ENCODE measurements at places on chromosomes 1 and 21.
A peak's percentile ranks its signal among the peaks of the same experiment; 100 is the strongest.

DNA sequence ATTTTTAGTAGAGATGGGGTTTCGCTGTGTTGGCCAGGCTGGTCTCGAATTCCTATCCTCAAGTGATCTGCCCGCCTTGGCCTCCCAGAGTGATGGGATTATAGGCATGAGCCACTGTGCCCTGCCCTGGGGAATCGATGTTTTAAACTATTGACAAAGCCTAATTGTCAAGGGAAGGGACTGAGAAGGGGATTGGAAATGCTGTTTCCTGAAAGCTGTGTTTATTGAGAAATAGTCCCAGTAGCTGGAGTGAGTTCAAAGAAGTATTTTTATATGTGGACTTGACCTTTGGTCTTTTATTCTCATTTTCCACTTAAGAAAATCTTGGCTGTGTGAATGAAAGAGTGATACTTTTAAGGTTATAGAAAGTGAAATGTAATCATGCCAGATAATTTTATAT is 47.5 kb downstream of the KIF1B start:
- no peak for DNase-seq

- DNase-seq: peak; percentile 21
Observed at GRCh38 chr1:17892851-17893250, 137.7 kb downstream of the ACTL8 start.

DNA sequence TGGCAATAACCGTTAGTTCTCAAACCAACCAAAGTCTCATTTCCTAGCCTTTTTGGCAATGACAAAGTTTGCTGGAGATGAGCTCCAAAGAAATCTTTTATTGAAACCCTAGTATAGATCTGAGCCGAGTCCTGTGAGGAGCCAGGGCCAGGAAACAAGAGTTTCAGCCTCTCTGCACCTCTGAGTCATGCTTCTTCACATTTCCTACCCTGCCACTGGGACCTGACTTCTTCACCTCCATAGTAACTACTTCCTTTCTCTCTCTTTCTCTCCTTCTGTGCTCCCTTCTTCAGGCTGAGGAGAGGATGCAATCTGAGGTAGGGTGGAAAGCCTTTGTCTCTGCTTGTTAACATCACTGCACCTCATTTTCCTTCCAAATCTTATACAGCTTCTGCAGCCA is 38.7 kb upstream of the IPO9 start:
- DNase-seq: no peak

DNA sequence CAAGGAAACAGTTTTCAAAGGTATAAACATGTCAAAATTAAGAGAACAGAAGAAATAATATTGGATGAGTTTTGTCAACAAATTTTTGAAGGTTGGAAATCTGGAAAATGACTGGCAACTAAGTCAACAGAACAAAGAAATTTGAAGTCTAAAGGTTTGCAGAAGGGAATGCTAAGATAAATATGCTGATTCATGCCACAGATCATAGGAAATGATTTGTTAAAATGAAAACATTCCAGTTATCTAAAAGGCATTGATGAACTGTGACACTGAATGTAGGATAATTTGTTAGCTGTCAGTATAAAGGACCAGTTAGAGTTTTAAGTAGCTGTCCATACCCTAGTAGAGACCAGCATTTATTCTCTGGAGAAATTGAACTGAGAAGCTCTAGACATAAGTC is 157.9 kb upstream of the CHRM3 start:
- DNase-seq: no peak

- DNase-seq: no peak
Observed at GRCh38 chr1:12152113-12152891, 14.5 kb upstream of the TNFRSF1B start.

DNA sequence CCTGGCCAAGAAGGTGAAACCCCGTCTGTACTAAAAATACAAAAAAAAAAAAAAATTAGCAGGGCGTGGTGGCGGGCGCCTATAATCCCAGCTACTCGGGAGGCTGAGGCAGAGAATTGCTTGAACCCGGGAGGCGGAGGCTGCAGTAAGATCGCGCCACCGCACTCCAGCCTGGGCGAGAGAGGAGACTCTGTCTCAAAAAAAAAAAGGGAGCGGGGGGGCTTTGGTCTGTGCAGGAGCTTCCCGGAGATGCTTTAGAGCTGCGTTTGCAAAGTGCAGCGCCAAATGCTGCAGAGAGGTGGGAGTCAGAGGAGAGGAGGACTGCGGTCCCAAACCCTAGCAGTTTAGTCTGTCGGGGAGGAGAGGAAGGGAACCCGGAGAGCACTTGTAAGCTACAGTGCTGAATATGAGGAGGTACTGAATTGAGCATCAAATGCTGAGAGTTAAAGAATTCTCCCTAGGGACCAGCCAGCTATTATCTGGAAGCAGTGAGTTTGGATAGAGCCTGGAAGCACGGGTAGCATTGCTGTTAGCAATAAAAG is 569 bp downstream of the FALEC start:
- DNase-seq: no peak

- DNase-seq: peak; percentile 22
Observed at GRCh38 chr1:205582046-205582445, 49.8 kb downstream of the ELK4 start.

DNA sequence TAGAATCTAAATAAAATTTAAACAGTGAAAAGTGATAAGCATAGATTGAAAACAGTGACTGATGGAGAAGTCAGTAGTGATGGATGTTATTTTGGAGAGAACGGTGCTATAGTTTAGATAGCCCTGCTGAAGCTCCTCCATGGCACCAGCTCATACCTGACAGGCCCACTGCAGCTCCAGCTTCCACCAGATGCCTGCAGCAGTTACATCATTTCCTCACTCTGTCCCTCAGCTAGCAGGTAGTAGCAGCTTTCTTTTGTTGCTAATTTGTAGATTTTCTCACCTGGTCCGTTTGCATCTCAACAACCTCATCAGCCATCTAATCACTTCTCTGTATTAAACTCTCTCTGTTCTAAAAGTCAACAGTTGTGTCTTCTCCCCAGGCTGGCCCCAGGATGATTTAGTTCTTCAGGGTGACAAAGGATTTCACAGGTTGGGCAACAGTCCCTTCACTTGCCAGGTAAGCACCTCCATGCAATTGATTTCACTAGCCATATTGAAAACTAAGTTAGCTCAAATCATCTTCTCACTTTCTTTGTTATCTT is 128.3 kb downstream of the LMX1A start:
- no peak for DNase-seq

- DNase-seq: no peak
Observed at GRCh38 chr1:9068981-9069325, 482 bp downstream of the SLC2A5 start.

DNA sequence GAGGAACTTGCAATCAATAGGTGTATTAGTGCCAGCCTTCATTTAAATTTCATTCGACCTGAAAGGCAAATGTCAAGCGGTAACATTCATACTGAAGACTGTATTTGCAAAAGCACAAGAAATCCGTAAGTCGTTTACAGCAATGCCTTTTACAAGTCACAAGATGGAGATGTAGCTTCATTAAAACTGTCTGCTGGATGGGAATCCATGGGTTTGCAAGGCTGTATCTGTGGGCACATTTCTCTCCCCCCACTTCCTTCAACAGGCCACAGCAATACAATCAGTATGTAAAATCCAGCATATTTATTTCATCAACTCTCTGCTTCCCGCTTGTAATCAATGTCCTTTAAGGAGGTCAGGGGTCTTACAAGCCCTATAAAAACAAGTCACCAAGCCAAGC is 147.1 kb downstream of the SLC45A1 start:
- DNase-seq: no peak

DNA sequence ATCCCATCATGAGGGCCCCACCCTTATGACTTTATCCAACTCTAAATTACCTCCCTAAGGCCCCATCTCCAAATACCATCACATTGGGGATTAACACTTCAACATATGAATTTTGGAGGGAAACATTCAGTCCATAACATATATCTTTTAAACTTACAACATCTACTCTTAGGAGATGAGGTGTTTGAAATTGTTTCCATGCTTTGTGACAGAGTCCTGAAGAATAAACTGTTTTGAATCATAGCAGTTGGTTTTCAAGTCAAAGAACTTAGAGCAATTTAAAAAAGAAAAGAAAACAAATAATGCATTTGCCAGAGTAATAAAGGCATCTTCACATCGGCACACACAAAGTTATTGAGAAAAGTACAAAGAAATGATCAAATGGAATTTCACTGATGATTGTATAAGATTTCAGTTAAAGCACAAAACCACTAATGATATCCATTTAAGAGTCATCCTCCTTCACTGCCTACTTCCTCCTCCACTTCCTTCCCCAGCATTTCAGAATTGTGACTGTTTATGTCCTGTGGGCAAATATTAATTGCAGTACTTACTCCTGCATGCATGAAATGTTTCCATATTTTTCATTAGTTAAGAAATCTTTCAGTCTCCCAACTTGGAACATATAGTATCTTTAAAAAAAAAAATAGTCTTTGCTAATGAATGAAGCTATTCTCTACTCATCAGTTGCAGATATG is 202.0 kb downstream of the LRRC40 start:
- no peak for DNase-seq

- peak; percentile 24 for DNase-seq
Observed at GRCh38 chr1:205587581-205587980, 44.2 kb downstream of the ELK4 start.

GRCh38 chr1:217333939-217334338 is 297.0 kb downstream of the GPATCH2 start:
- DNase-seq: peak; percentile 69
